CD4-positive, alpha-beta T cell treated with Interleukin-1 beta for 1 hour (primary cell): ENCODE measurements at places on chromosomes 1 and 21.

GRCh38 chr1:162070094-162070748 lies 730 bp downstream of the NOS1AP start:
- DNase-seq: no peak

GRCh38 chr1:84748364-84748763 lies 58.1 kb upstream of the SSX2IP start:
- no peak for DNase-seq

- DNase-seq: no peak
Observed at GRCh38 chr1:192108161-192108560, 50.1 kb upstream of the RGS18 start.

- DNase-seq: no peak
Observed at GRCh38 chr1:81467383-81467782, 333.4 kb upstream of the ADGRL2 start.

- no peak for DNase-seq
Observed at GRCh38 chr21:44755227-44755626, 43.9 kb upstream of the TSPEAR start.
